ENCODE measurements at places on chromosomes 1 and 21.
A peak's percentile ranks its signal among the peaks of the same experiment; 100 is the strongest.

- DNase-seq, result no peak
Measured at GRCh38 chr1:88053065-88053464, 631.0 kb upstream of the PKN2 start.

- DNase-seq, result no peak
Measured at GRCh38 chr1:49323925-49324540, 547.3 kb upstream of the BEND5 start.

DNA sequence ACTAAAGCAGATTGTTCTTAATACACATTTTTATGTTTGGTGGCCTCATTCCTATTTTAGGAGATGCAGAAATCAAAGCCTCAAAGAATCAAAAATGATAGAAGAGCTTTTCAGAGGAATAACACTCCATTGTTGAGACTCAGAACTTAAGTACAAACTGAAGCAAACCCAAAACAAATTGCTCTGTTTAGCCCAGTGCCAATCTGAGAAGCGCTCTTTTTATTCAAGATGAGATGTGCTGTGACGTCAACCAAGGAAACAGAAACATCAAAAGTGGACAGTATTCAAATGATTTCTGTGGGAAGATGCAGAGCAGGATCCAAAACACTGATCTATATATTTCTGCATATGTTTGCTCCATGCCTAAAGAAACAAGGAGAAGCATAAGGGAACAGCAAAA, 18.0 kb downstream of the COLGALT2 start:
- DNase-seq, result no peak

- DNase-seq, result no peak
Measured at GRCh38 chr1:72109916-72110315, 172.4 kb downstream of the NEGR1 start.

- DNase-seq, result no peak
Measured at GRCh38 chr1:176330782-176331181, 123.7 kb upstream of the COP1 start.

- peak; percentile 93 for DNase-seq
Measured at GRCh38 chr1:230066466-230067404, at the start of gene GALNT2. GALNT2 (plus strand) TSS chr1:230067238; CDS start chr1:230067281, 43 bp downstream.

GRCh38 chr1:42175314-42176054, 10.9 kb upstream of the GUCA2A start:
- no peak for DNase-seq

- DNase-seq, result no peak
Measured at GRCh38 chr1:167789501-167789900, 67.7 kb downstream of the MPZL1 start.

DNA sequence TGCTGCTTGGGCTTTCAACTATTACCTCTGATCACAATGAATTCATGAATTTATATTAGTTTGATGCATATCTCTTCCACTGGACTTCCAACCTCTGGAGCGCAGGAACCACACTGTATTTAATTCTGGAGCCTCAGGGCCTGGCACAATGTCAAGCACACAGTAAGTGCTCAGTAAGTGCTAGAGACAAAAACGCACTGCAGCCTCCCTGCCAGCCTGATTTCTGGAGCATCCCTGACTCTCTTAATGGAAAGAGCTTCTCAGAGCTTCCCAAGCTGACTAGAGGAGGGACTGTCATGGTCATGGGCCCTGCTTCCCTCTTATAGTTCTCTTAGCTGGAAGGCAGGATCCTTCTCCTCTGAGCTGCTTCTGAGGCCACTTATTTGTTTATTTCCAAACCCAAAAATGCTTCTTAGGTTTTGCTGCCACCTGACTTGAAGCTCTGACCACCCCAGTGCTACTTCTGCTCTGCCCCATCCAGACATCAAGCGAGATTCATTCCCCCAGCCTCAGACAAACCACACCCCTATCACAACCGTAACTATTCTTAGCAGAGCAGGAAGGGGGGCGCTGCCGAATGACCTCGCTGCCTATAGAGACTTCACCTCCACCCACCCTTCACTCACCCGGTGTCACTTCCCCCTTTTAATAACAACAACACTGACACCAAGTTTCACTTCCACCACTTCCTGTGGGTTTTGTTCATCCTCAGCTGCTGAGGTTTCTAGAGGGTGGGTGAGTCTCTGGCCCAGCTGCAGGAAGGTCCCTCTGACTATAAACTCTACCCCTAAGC, 33.6 kb downstream of the NUAK2 start:
- peak; percentile 100 for DNase-seq

DNA sequence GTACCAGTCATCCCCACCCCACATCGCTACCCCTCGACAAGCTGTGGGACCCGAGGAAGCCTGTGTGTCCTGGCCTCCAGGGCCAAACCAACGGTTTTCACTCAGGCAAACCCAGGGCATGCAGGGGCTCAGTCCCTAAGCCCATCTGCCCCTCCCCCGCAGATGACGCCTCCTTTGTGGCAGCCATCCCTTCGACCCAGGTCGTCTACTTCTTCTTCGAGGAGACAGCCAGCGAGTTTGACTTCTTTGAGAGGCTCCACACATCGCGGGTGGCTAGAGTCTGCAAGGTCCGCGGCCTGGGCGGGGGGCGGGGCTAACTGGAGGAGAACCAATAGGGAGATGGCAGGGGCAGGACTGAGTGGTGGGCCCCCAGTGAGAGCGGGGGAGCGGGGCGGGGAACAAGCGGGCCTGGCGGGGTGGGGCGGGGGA, 7.4 kb downstream of the SEMA4A start:
- DNase-seq, result no peak

DNA sequence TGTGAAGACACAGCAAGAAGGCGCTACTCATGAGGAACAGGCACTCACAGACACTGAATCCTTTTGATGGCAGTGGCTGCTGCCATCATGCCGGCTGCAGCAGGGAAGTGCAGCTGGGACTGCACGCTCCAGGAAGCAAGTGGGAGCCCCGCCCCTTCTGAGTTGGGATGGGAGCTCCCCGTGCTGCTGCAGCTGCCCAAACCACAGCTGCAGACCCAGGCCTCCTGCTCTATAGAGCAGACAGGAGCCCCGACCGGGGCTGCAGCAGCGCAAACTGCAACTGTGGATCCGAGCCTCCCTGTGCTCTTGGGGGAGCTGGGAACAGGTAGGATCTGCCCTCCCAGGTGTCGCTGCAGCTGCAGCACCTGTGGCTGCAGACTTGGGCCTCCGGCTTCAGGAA, 65.2 kb upstream of the MARK1 start:
- DNase-seq, result no peak

DNA sequence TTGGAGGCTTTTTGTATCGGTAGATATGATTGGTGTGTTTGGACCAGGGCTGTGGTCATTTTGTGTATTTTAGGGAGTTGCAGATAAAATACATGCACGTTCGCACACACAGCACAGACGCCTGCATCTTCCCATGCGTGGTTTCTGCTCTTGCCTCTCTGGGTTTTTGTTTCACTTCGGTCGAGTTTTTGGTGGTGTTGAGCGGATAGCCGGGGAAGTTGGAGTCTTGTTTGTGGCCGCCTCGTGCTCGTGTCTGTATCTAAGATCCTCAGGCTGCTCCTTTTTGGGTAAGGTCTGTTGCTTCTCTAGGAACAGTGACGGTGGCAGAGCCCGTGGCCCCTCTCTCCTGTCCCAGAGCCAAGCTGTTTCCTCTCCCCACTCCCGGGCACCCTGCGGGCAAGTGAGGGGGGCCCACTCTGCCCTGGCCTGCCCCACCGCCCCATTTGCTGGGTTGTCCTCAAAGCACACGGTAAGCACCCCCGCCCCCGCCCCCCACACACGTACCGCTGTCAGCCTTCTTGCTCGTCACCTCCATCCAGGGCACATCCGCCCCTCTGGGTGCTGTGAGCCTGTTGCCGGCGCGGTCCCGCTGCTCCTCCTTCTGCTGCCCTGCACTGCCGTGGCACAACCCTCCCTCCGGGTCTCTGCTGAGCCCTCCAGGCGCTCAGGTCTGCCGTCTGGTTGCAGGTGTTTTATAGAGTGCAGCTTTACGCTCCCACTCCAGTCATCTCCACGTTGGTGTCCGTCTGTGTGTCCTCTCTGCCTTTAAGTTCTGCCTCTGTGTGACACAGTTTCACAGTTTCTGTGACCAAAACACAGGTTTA, 51.9 kb downstream of the AGPAT3 start:
- DNase-seq, result peak; percentile 20

DNA sequence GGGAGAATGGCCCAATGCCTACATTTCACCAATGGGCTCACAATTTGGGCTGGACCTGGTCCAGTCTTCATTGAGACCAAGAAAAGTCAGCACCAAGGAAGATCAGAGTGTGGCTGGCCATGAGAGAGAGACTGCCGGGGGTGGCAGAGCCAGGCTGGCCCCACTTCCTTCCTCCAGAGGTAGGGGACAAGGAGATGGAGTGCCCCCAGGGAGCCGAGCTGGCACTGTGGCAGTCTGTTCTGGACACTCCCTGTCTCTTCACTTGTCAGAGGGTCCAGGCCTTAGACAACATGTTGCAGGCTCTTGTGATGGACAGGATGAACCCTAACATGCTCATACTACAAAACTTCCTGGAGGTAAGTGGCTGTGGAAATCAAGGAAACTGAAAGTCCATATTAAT, 27.7 kb downstream of the INAVA start:
- DNase-seq, result no peak

DNA sequence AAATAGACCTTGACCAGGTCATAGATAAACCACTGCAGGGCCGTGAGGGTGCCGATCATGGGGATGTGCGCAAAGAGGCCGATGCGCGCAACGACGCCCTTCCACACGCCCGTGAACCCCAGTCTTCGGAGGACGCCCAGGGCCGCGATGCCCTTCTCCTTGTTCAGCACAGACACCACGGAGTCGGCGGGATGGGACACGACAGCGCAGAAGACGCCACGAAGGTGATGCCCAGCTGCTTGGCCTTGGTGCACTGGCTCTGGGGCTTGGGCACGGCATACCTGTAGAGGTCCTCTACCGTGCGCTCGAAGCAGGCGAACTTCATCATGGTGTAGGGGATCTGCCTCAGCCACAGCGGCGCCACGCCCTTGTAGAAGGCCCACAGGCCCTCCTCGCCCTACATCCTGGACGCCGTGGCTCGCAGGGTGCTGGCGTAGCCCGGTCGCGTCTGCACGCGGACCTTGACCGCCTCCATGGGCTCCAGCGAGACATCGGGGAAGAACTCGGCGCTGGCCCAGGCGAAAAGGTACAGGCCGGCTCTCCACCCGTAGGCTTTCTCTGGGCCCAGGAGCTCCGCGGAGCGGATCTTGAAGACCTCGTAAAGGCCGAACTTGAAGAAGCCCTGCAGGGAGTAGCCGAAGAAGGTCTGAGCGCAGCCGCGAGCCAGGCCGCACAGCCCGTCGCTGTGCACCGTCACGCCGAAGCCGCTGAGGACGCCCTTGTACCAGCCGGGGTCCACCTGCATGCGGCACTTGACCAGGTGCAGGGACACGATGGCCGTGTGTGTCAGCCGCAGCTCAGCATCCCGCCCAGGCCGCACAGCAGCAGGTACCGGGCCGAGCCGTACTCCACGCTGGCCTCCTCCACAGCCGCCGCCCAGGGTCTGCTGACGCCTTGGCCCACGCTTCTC, 20.5 kb upstream of the DMRTB1 start:
- DNase-seq, result no peak

GRCh38 chr1:203099805-203100515, 14.1 kb upstream of the MYOG start:
- DNase-seq, result no peak

DNA sequence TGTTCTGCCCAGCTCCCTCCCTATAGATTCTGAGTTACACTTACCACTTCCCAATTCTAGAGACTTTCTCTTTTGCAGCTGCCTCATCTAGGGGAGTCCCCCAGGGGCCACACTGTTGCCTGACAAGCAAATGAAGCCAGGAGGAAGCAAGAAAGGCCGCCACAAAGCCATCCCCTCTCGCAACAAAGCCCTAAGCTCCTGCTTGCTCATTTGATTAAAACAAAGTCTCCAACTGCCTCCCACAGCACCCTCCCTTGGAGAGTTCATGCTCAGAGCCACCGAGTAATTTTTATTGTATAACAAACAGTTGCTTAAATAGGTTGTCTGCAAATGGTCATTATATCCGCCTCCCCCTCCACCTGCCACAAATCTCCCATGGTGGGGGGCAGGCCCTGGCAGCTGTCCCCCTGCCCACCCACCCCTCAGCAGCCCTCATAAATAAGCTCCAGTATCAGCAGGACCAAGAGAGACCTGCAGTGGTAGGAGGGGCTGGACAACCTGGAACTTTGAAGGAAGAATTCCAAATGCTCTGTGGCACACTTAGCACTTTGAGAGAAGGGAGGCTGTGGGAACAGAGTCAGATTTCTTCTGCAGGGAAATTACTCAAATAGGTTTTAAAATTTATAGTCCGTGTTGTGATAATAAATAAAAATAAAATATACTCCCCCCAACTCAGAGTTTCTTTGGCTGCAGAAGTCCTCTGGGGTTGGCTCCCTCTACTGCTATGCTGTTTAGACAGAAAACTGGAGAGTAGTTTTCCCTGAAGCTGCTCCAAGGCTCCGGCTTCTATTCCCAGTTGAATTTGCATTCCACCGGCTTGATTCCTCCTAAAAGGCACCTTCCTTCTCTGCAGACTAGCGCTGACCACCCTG, 237.5 kb downstream of the TTLL7 start:
- DNase-seq, result peak; percentile 90

DNA sequence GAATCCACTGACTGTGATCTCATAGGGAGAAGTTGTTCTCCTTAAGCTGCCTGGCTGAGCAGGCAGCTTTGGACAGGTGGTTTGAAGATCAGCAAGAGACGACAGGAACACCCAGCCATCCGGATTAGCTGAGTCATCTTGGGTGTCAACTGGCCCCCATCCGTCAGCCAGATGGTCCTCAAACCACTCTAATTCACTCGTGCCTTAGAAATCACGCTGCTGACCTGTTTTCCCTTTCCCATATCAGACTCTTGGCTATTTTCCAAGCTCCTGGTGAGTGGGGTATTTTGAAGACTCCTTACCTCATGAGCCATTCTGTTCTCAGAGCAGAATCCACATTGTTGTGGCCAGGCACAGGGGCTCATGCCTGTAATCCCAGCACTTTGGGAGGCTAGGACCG, 149.1 kb upstream of the L1TD1 start:
- DNase-seq, result no peak

DNA sequence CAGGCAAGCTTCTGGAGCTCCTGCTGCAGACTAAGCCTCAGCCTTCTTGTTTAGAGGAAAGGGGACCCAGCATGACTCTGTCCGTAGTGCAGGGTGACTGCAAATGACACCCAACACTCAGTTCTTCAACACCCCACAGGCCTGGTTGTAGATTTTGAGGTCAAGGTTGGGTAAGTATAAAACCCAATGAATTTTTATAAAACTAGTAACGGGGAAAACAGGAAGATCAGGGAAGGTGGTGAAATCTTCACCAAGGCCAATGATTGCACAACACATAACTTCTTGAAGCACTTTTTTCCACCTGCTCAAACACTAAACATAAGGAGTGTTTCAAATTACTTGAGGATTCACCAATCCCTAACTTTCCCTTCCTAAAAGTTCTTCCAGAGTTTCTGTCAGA, 89.4 kb upstream of the JAK1 start:
- no peak for DNase-seq

- DNase-seq, result peak; percentile 75
Measured at GRCh38 chr1:153849487-153850185, 73.1 kb downstream of the GATAD2B start.

Measured in NAMALWA (cell line).